ENCODE measurements at places on chromosomes 1 and 21.
A peak's percentile ranks its signal among the peaks of the same experiment; 100 is the strongest.

DNA sequence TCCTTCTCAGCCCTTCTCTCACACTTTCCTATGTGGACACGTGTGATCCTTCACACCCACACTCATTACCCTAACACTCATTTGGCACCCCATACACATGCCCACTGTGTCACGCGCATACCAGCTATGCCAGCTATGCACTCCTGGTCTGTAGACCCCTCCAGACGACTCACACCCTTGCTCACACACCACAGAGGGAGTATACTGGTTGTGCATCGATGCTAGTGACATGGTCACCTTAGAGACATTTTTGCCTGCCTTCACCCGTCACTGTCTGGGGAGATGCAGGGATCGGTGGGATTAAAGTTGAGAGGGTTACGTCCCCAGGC is 8.3 kb upstream of the PPM1J start:
- DNase-seq: no peak

- DNase-seq: peak; percentile 89
Measured at GRCh38 chr21:36927719-36928117, 38.8 kb downstream of the HLCS start.

DNA sequence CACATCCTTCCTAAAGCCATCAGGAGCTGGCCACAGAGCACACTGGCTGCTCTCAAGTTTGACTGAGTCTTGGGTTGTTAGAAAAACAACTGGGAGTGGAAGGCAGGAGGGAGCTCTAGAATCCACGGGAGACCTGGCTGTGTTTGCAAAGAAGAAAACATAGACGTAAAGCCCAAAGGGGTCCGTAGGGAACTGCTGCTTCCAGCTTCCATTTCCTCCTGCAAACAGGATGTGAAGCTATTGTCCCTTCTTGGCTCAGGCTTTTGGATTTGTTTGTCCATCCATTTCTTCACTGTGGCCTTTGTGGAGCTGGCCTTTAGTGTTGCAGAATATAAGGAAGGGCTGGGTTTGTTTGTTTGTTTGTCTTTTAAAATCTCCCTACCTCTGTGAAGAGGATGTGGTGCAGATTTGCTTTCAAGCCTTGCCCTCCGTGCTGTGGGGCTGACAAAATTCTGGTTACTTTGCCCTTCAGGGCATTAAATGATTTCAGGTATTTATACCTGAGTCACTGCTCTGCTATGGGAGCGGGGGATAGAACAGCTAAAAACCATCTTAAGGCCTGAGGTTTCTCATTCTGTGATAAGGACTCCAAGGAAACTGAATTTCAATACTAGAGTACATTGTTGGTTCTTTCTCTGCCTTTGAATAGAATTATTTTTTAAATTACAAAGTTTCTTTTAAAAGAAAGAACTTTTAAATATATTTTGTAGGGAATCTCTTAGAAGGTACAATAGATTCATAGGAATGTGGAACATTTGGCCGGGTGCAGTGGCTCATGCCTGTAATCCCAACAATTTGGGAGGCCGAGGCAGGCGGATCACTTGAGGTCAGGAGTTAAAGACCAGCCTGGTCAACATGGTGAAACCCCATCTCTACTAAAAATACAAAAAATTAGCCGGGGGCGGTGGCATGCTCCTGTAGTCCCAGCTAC is 74.3 kb downstream of the MPZL1 start:
- DNase-seq: peak; percentile 56

- DNase-seq: no peak
Measured at GRCh38 chr1:167562702-167563101, 9.1 kb upstream of the CREG1 start.

- DNase-seq: no peak
Measured at GRCh38 chr1:57142999-57143398, 177.2 kb upstream of the C8B start.

- no peak for DNase-seq
Measured at GRCh38 chr1:26478159-26478558, 5.9 kb downstream of the HMGN2 start.

DNA sequence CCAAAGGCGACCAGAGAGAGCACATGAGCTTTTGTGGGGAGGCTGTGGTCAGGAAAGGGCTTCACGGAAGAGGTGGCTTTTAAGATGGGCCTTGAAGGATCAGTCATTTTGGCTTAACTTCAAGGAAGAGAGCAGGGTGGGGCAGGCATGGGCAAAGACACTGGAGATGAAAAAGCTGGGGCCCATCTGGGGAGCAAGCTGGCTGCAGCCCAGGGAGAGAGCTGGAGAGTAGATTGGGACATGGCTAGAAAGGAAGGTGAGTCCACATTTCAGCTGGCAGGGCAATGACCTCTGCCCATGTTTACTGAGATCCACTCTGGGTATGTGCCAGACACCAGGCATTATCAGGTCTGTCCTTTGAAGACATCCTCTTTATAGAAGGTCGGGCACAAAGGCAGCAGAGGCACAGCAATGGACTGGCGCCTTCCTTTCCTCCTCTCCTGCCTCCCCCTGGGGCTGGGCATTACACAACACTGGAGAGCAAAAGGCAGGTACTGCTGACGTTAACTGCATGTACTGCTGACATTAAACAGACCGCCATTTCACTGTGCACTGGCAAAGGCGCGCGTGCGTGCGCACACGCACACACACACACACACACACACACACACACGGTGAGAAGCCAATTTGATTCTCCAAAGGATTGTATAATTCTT is 2.2 kb upstream of the UBXN10 start:
- DNase-seq: no peak

- DNase-seq: no peak
Measured at GRCh38 chr1:104266612-104267011, 516.9 kb downstream of the AMY1C start.

DNA sequence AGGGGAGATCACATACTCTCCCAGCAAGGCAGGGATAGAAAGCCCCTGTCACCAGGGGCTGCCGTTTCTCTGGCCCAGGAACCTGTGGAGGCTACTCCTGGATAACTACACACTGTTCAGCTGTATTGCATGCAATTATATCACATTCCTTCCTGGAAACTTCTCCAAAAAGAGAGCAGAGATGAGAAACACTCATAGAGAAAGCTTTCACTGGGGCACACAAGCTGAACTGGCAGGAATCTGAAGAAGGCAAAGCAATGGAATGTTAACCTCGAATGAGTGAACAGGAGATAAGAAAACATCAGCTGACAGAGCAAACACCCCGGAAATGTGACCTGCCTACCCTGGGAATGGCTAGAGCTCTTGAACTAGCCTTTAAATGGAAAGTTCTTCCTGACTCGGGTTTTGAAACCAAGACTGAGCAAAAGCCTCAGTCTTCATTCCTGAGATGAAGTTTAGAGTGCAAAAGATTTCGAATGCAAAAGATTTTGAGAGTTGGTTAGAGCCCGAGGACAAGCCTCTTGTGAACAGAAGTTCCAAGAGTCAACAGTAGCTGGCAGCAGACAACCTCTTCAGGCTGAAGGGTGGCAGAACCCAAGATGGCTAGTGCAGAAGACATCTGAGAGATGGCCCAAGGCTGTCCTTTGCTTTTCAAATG is 32.3 kb downstream of the CCN1 start:
- DNase-seq: peak; percentile 52

DNA sequence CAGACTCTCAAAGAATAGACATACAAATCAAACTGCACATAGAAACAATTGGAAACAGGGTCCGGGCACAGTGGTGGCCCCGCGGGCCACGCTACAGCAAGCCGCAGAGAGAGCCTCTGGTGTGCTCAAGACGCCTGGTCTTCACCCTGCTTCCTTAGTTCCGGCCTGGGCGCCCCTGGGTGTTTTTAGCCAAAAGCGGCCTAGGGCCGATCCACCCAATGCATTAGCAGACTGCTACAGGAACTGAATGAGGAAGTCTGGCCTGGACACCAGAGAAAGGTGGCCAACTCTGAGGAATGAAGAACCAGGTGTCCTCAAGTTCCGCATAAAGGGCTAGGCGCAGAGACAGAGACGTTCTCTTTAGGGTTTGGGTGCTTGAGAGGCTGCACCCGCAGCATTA is 1.7 kb downstream of the PRRX1 start:
- DNase-seq: no peak
